ENCODE measurements at places on chromosomes 11 and 22. TPM values are rescaled to one million over a fixed set of nuclear protein-coding genes. Genes with fewer than 3 reads are reported as not detected.
A peak's percentile ranks its signal among the peaks of the same experiment; 100 is the strongest.

DNA sequence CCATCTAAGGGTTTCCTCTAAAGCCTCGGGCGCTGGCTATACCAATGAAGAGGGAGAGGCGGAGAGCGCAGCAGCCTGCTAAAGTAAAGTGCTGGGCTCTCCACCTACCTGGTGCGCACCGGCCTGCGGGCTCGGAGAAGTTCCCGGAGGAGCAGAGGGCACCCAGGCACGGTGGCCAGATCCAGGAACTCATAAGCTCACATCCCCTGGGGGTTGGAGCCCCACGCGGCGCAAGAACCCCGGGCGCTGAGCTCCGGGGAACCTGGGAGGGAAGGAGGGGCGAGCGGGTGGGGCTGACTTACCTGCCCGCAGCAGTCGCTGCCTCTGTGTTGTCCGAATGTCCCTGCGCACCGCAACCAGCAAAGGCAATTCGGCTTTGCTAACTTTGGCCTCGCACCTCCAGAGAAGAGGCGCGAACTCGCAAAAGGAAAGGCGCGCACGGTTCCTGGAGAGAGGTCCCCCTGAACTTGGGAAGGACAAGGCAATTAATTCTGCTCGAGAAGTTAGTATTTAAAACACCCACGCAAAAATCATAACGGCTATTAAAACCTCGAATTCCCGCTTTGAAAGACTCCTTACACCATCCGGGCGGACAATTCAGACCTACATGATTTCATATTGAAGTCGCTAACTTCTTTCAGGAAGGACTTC, 127.6 kb upstream of the C11orf58 start:
- no peak overlapping the region for H3K27ac ChIP-seq
- H3K4me1 ChIP-seq = peaks cover 36% of the 10 kb centered on the region
- peaks cover 32% of the 10 kb centered on the region for H3K27me3 ChIP-seq
- H3K36me3 ChIP-seq = no peaks in the 10 kb centered on the region

GRCh38 chr11:117232092-117232878, at the start of gene RNF214:
RNF214 (plus strand) TSS chr11:117232671; CDS start chr11:117234273, 1,602 bp downstream.
- H3K27me3 ChIP-seq = no peaks in the 10 kb centered on the region
- peaks cover 32% of the 10 kb centered on the region for H3K4me1 ChIP-seq
- H3K36me3 ChIP-seq = peaks cover 9% of the 10 kb centered on the region
- peak within 1 kb of the TSS; percentile 99 for H3K27ac ChIP-seq
- peak within 1 kb of the TSS; percentile 100 for H3K4me3 ChIP-seq
- peak; percentile 79 for DNase-seq

- no peak overlapping the region for H3K27ac ChIP-seq
- H3K36me3 ChIP-seq = no peaks in the 10 kb centered on the region
- H3K4me3 ChIP-seq = no peak overlapping the region
- H3K4me1 ChIP-seq = no peaks in the 10 kb centered on the region
These were observed 417.2 kb downstream of the OPCML start for GRCh38 chr11:133115099-133115498.

GRCh38 chr11:1514336-1515061, 27.9 kb upstream of the MOB2 start:
- H3K4me1 ChIP-seq = peaks cover 5% of the 10 kb centered on the region
- no peak for DNase-seq
- H3K4me3 ChIP-seq = no peak overlapping the region
- no peaks in the 10 kb centered on the region for H3K36me3 ChIP-seq
- H3K27me3 ChIP-seq = no peaks in the 10 kb centered on the region
- no peak overlapping the region for H3K27ac ChIP-seq

- peaks cover 14% of the 10 kb centered on the region for H3K4me1 ChIP-seq
- peak; percentile 69 for DNase-seq
- H3K4me3 ChIP-seq = no peak overlapping the region
- no peak overlapping the region for H3K27ac ChIP-seq
- no peaks in the 10 kb centered on the region for H3K27me3 ChIP-seq
These were observed 19.3 kb downstream of the RRP7A start for GRCh38 chr22:42500161-42500835.

DNA sequence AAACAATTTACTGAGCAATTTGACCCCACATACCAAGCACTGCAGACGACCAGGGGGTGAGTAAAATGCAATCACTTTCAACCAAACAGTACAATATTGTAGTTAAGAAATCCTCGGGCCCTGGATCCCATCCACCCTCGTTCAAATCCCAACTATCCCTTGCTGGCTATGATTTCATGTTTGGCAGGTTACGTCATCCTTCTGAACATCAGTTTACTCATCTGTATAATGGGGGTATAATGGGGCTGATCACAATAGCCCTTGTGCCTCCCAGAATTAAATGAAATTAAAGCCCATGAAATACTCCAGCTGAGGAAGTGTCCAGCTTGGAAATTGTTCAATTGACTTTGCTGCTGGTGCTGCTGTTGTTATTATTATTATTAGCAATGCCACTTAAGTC, 20.6 kb downstream of the APLNR start:
- no peak overlapping the region for H3K27ac ChIP-seq
- H3K27me3 ChIP-seq = no peaks in the 10 kb centered on the region
- peaks cover 10% of the 10 kb centered on the region for H3K4me1 ChIP-seq
- no peak overlapping the region for H3K4me3 ChIP-seq

- no peaks in the 10 kb centered on the region for H3K36me3 ChIP-seq
- H3K27me3 ChIP-seq = no peaks in the 10 kb centered on the region
- no peak for DNase-seq
- H3K4me3 ChIP-seq = no peak overlapping the region
- no peaks in the 10 kb centered on the region for H3K4me1 ChIP-seq
- no peak overlapping the region for H3K27ac ChIP-seq
These were observed 9.4 kb upstream of the SF1 start for GRCh38 chr11:64787526-64788320.

- H3K4me3 ChIP-seq = no peak overlapping the region
- peaks cover 23% of the 10 kb centered on the region for H3K27me3 ChIP-seq
- H3K27ac ChIP-seq = no peak overlapping the region
- no peaks in the 10 kb centered on the region for H3K36me3 ChIP-seq
These were observed 3.0 kb downstream of the SLC22A6 start for GRCh38 chr11:62981743-62982142.

GRCh38 chr22:42928969-42929837, 72.1 kb upstream of the ARFGAP3 start:
- DNase-seq = no peak
- no peaks in the 10 kb centered on the region for H3K27me3 ChIP-seq
- no peak overlapping the region for H3K4me3 ChIP-seq
- no peak overlapping the region for H3K27ac ChIP-seq
- H3K4me1 ChIP-seq = peaks cover 38% of the 10 kb centered on the region
- H3K36me3 ChIP-seq = no peaks in the 10 kb centered on the region

DNA sequence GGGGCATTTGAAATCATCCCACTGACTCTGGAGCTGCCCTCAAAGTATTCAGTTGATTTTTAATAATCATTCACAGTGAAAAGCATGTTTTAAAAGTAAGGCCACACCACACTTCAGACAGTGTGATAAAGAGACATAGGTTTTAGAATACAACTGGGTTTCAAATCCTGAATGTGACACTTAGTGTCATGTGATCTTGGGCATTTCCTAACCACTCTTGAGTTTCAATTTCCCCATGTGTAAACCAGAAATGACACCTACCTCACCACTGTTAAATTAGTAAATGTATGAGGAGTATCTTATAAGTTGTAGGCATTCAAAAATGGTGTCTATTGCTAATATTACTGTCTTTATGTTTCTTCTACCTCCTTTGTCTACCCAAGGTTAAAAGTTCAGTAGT, 5.4 kb downstream of the TMEM123 start:
- H3K27ac ChIP-seq = peak overlapping the region; percentile 9
- DNase-seq = no peak
- no peaks in the 10 kb centered on the region for H3K27me3 ChIP-seq
- H3K4me3 ChIP-seq = no peak overlapping the region

- H3K4me1 ChIP-seq = peaks cover 14% of the 10 kb centered on the region
- no peak overlapping the region for H3K4me3 ChIP-seq
- no peaks in the 10 kb centered on the region for H3K36me3 ChIP-seq
- no peak for DNase-seq
- H3K27ac ChIP-seq = no peak overlapping the region
- H3K27me3 ChIP-seq = no peaks in the 10 kb centered on the region
These were observed 85.3 kb upstream of the MYO18B start for GRCh38 chr22:25656724-25657123.

- DNase-seq = no peak
- H3K27ac ChIP-seq = no peak overlapping the region
These were observed 1134.1 kb upstream of the CCDC90B start for GRCh38 chr11:84420271-84420670.

DNA sequence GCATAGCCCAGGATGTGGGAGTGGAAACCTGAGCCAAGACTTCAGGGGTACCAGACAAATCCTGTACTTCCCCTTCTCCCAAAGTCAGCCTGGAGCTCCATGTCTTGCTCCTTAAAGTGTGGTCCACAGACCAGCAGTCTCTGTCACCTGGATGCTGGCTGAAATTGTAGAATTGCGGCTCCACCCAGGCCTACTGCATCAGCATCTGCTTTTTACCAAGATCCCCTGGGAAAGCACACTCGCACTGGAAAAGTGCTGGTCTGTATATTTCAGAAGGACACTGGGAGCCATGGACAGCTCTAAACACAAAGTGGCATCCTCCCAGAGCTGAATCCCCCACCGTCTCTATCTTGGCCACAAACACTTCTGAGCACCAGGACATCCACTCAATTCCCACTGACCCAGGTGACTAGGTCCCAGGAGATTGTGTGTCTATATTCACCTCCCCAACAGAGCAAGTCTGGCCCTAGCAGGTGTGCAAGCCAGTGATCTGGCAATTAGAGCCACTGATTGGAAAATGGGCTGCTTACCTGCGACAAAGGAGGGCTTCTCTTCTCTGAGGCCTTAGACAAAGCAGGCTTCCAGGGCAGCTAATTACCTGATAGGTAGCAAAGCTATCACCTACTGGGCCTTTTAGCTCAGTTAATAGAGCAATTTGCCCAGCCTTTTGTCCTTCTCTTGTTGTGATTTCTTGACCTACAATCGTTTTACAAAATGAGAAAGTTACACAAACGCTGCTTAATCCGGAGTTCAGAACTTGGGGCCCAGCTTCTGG, 443.3 kb downstream of the MN1 start:
- peaks cover 23% of the 10 kb centered on the region for H3K27me3 ChIP-seq
- DNase-seq = no peak

GRCh38 chr11:99020352-99021225, at the start of gene CNTN5:
CNTN5 (plus strand) TSS chr11:99020949.
- H3K4me3 ChIP-seq = peak within 1 kb of the TSS; percentile 94
- peak; percentile 70 for DNase-seq
- H3K27ac ChIP-seq = peak within 1 kb of the TSS; percentile 78
- no peaks in the 10 kb centered on the region for H3K36me3 ChIP-seq
- peaks cover 23% of the 10 kb centered on the region for H3K4me1 ChIP-seq

GRCh38 chr11:118437208-118438125, 1.2 kb downstream of the KMT2A start:
- peak overlapping the region; percentile 92 for H3K27ac ChIP-seq
- DNase-seq = peak; percentile 51
- peaks cover 52% of the 10 kb centered on the region for H3K4me1 ChIP-seq
- H3K4me3 ChIP-seq = peak overlapping the region; percentile 89
- no peaks in the 10 kb centered on the region for H3K36me3 ChIP-seq

- H3K4me1 ChIP-seq = no peaks in the 10 kb centered on the region
- no peak overlapping the region for H3K27ac ChIP-seq
- DNase-seq = no peak
- peaks cover 51% of the 10 kb centered on the region for H3K36me3 ChIP-seq
These were observed 26.6 kb downstream of the HPS5 start for GRCh38 chr11:18295316-18295715.

DNA sequence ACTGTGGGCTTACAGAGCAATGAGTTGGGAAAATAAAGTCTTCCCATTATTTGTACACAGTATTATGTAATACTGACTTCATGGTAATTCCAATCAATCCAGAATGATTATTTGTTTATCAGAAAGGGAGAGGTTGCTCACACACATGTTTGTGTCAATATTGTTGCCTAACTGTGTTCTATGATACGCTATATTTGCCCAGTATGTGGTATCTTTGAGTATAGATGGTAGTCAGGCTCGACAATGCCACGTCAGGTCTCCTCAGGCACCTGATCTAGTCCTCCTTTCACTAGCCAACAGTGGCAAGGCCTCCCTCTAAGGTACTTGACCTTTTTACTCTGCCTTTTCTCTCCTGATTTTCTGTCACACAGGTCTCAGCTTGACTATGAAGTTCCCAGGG, 5.3 kb downstream of the DNHD1 start:
- no peak overlapping the region for H3K4me3 ChIP-seq
- H3K27ac ChIP-seq = no peak overlapping the region
- no peaks in the 10 kb centered on the region for H3K36me3 ChIP-seq

- H3K4me3 ChIP-seq = no peak overlapping the region
- H3K36me3 ChIP-seq = no peaks in the 10 kb centered on the region
- H3K4me1 ChIP-seq = peaks cover 16% of the 10 kb centered on the region
- H3K27ac ChIP-seq = no peak overlapping the region
- no peaks in the 10 kb centered on the region for H3K27me3 ChIP-seq
These were observed 34.5 kb downstream of the GNB1L start for GRCh38 chr22:19819911-19820879.

GRCh38 chr11:22787551-22788162, 41.9 kb downstream of the SVIP start:
- no peak overlapping the region for H3K4me3 ChIP-seq
- H3K27ac ChIP-seq = peak overlapping the region; percentile 26
- H3K36me3 ChIP-seq = peaks cover 9% of the 10 kb centered on the region

- H3K4me3 ChIP-seq = peak overlapping the region; percentile 96
- H3K27ac ChIP-seq = peak overlapping the region; percentile 98
- peaks cover 33% of the 10 kb centered on the region for H3K4me1 ChIP-seq
- DNase-seq = peak; percentile 47
- H3K27me3 ChIP-seq = no peaks in the 10 kb centered on the region
These were observed 479 bp downstream of the RSF1 start for GRCh38 chr11:77819921-77820564.

- H3K4me1 ChIP-seq = peaks cover 13% of the 10 kb centered on the region
- peak; percentile 80 for DNase-seq
- H3K27me3 ChIP-seq = peaks cover 90% of the 10 kb centered on the region
These were observed 1.0 kb downstream of the LMO1 start for GRCh38 chr11:8262552-8263108.

GRCh38 chr22:23670378-23671295, 20.2 kb upstream of the RGL4 start:
- H3K27ac ChIP-seq = no peak overlapping the region
- no peak for DNase-seq
- H3K4me1 ChIP-seq = no peaks in the 10 kb centered on the region
- peaks cover 16% of the 10 kb centered on the region for H3K36me3 ChIP-seq

DNA sequence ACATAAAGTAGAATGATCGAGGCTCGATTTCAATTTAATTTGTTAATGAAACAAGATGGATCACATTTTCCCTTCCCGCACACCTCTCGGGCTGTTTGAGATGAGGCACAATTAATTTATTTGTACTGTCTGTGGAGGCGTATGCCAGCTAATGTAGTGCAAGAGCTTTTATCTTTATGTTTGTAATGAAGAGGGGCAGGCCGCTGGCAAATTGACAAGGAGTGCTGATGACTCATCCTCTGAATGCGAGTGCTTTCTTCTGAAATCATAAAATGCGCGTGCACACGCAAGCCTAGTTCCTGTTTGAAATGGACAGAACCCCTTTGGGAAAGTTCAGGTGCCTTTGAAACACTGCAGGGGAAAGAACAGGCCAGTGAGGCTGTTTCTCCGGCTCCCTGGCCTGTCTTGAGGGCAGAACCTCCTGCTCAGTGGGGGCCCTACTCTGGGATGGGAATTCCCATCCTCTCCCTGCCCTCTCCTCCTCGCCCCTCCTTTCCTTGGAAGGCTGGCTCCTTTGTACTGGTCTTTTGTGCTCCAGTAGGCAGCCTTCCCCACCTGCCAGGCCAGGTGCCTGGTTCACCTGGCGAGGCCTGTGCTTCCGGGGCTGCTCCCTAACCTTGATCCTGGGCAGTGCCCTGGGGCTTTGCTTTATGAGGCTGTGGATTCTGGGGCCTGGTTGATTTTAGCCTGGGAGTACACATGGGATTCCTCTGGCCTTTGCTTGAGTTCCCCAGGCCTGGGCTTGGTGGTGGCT, 50.3 kb downstream of the TEAD1 start:
- H3K36me3 ChIP-seq = no peaks in the 10 kb centered on the region
- H3K27me3 ChIP-seq = no peaks in the 10 kb centered on the region
- peak; percentile 63 for DNase-seq
- peak overlapping the region; percentile 96 for H3K27ac ChIP-seq

The POU2AF1 gene
- total RNA-seq = not detected

The RFPL1 gene
- total RNA-seq = 0.63 TPM

The PRR33 gene
- total RNA-seq = not detected

The KIAA1671 gene
- total RNA-seq = 22.0 TPM

Data from mesothelial cell of epicardium (in vitro differentiated cells).